ENCODE measurements at places on chromosomes 6 and 20.

DNA sequence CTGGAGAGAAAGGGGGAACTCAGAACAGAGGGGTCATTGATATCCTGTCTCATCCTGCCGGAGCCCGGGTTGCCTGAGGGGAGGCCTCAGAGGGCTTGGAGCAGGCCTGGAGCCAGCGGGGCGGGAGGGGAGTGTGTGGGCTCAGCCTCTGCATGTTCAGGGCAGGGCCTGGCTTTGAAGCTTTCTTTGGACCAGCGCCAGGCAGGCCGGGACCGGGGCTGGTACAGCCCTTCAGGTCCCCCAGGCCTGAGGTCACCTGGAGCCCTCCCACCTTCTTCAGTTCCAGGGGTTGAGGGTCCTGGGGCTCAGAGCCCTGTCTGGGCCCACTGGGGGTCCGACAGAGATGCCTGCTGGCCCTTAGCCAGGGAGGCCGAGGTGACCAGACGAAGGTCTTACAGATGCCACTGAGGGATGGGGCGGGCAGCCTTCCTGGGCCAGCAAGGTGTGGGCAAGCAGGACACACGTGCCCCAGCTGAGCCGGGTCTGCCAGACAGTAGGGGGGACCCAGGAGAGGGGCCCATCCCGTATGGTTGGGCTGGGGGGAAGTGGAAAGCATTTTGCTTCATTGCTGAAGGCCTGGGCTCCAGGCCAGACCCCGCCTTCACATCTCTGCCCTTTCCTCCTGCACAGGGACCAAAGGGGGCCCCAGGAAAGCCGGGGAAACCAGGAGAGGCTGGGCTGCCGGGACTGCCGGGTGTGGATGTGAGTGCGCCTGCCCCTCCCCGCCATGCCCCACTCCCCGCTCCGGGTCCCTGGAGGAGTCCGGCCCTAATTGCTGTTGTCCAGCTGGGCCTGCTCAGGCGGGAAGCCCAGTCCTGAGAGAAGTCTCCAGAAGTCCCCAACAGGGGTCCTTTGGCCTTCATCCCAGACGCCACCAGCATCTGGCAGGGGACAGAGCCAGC lies 2.0 kb downstream of the COL9A3 start:
- DNase-seq: no peak

GRCh38 chr6:105991561-105992314 lies 94.4 kb upstream of the PRDM1 start:
- no peak for DNase-seq

DNA sequence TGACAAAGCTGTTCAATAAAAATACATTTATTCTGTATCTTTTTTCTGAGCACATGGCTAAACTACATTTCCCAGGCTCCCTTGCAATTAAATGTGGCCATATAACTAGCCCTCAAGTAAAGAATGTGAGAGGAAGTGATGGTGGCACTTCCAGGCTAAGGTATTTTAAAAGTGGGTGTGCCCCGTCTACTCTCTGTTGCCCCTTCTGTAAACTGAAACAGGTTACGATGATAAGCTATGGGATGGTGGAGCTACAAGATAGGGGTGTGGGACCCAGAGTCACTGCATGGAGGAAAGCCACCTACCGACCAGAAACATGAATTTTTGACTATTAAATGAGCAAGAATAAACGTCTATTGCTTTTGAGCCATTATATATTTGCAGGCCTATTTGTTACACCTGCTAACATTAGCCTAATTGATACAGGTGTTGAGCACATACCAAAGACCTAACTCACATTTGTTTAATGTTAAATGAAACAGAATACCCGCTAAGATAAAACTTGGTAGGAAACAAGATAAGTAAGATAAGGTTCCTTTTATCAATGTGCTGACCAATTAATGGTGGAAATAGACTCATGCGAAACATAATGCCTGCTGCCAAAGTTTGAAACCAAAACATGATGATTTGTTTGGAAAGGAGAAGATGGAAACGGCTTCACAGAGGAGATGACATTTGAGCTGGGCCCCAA lies 3.1 kb downstream of the FYN start:
- DNase-seq: no peak

DNA sequence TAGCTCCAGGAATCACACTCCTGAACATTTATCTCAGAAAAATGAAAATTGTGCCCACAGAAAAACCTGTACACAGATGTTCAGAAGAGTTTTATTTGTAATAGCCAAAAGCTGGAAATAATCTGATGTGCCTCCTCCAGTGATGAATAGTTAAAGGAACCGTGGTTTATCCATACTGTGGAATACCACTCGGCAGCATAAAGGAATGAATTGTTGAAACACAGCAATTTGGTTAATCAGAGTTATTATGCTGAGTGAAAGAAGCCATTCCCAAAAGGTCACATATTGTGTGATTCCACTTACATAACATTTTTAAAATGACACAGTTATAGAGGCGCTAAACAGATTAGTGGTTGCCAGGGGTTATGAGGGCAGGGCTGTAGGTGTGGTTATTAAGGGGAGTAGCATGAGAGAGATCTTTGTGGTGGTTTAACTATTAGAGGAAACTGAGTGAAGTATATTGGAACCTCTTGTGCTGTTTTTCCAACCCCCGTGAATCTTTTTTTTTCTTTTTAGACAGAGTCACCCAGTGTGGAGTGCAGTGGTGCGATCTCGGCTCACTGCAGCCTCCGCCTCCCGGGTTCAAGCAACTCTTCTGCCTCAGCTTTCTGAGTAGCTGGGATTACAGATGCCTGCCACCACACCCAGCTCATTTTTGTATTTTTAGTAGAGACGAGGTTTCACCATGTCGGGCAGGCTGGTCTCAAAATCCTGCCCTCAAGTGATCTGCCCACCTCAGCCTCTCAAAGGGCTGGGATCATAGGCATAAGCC lies 26.2 kb downstream of the PSMF1 start:
- no peak for DNase-seq

DNA sequence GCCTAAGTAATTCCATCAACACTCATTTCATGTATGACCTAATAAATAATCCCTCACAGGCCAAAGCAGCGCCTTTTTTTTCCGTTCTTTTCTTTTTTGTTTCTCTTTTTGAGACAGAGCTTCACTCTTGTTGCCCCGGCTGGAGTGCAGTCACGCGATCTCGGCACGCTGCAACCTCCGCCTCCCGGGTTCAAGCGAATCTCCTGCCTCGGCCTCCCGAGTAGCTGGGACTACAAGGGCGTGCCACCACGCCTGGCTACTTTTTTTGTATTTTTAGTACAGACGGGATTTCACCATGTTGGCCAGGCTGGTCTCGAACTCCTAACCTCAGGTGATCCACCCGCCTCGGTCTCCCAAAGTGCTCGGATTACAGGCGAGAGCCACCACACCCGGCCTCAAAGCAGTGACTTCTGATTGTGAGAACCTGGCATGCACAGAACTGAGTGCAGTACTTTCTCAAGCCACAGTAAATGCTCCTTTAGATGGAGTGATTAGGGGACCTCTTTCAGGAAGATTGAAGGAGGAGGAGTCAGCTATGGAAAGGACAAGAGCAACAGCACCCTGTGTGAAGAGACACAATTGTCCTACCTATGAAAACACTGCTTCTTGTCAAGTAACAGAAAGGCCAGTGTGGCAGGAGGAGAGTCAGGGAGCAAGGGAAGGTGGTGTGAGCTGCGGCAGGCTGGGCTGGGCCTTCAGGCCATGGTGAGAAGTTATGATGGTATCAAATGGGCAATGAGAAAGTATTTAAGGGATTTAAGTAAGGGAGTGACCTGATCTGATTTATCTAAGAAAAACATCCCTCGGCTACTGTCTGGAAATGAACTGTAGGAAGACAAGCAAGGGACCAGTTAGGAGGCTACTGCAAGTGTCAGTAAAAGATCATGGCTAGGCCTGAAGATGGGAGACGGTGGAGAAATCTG lies 1.7 kb upstream of the SCAF8 start:
- no peak for DNase-seq

GRCh38 chr6:46501136-46502089 lies 10.2 kb upstream of the RCAN2 start:
- no peak for DNase-seq

DNA sequence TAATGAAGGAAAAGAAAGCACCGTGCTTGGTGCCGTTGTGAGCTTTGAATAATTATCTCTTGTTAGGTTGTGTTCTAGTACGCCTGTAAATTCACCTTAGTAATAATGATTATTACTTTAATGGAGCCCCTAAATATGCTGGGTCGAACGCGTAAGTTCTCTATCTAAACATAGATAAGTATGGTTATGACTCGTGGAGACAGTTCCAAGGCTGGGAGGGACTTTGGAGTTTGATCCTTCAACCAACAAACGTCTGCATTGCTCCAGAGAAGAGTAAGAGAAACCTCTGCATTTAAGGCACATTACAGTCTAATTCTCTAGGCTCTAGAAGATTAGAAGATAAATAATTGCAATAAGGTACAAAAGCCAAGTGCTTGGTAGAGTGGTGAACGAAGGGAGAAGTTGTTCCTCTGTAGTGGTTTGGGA lies 514 bp downstream of the ACOT13 start:
- peak; percentile 22 for DNase-seq

GRCh38 chr20:62352402-62353288 lies 14.5 kb downstream of the LAMA5 start:
- peak; percentile 86 for DNase-seq

DNA sequence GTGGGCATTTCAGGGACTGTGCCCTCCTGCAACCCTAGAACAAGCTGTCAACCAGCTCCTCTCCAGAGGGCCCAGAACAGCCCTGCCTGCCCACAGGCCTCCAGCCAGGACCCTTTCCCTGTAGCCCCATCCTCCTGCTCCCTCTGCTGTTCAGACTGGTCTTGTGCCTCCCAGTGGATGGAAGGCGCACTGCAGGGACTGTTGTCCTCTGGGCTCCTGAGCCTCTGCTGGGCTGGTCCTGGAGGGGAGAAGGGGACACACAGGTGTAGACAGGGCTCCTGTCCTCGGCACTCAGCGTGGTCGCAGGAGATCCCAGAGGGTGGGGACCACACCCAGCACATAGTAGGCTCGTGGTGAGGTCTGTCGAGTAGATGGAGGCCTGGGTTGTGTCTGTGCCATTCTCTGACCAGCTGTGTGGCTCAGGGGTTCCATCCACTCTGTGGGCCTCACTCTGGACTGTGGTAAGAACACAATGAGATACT lies 11.5 kb downstream of the ITPR3 start:
- DNase-seq: peak; percentile 15

GRCh38 chr6:154887051-154887450 lies 108.1 kb upstream of the TIAM2 start:
- no peak for DNase-seq

DNA sequence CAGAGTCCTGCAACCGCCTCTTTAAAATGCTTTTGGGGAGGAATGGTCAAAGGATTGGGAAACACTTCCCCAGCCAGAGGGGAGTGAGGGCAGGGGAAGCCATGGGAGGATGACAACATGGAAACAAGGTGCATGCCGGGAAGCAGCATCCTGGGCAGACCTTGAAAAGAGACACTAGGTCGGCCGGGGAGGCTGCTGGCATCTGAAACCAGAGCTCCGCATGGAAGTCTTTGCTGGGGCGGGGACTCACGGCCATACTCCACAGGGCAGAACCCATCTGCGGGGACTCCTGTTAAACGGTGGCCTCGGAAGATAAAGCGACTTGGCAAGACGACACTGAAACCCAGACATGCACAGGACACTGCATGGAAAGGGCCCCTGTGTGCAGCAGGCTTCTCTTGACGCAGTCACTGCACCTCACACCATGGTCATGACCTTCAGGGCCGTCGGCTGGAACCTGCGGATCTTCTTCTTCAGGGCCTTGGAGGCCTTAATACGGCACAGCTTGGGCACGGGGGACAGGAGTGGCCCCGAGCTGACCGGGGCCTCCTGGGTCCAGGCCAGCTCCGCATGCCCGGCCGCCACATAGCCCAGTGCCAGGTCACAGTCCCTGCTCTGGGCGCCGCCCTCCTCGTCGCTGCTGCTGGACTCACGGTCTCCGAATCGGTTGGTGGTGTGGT lies 12.4 kb downstream of the DACT2 start:
- DNase-seq: no peak

DNA sequence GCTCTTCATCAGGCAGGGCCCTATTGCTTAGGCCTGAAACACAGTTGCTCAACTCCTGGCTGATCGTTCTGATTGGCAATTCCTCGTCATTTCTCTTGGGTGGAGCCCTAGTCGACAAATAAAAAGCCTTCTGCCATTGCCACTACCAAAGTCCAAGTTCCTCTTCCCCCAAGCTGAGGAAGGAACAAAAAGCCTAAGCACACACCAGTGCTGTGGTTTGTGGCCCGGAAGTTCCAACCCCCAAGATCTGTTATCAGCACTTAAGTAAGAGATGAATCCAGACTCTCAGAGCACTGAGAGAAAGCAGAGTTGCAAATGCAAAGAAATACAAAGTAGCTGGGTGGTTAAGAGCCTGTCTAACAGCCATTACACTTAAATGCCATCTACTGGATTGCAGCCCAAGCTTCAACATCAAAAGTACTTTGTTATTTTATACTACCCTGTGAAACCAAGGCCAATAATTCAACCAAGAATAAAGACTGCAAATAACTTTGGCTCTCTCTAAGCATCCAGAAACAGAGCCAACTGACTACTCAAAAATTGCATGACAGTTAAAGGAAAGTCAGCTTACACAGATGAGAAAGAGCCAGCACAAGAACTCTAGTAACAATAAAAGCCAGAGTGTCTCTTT lies 1024.0 kb downstream of the GRIK2 start:
- DNase-seq: no peak

DNA sequence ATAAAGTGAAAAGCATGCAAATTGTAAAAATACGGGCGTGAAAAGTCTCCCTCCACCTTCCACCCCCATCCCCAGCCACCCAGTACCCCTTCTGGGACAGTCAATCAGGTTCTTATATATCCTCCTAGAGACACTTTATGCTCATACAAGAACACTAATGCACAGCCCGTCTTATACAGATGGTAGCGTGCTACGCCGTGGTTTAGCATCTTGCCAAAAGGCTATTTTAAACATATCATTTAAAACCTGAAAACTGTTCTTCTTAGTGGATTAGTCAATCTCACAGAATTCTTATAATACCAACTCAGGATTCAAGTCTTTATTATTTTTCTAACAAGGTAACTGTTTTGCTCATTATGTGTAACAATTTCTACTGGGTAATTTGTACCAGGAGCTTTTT lies 57.2 kb upstream of the MRPS10 start:
- DNase-seq: no peak

DNA sequence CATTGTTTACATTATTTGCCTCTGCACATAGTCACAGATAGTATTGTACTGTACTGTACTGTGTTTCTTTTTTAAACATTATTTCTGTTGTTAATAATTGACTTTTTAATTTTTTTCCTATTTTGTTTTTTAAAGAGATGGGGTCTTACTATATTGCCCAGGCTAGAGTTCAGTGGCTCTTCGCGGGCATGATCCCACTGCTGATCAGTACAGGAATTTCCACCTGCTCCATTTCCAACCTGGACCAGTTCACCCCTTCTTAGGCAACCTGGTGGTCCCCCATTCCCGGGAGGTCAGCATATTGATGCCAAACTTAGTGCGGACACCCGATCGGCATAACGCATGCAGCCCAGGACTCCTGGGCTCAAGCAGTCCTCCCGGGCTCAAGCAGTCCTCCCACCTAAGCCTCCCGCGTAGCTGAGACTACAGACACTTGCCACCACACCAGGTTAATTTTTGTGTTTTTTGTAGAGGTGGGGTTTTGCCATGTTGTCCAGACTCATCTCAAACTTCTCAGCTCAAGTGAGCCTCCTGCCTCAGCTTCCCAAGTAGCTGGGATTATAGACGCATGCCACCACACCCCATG lies 47.5 kb downstream of the PTPN1 start:
- no peak for DNase-seq

Data from RCC 7860 (cell line).